ENCODE measurements at places on chromosomes 7 and 10. TPM values are rescaled to one million over a fixed set of nuclear protein-coding genes. Genes with fewer than 3 reads are reported as not detected.
A peak's percentile ranks its signal among the peaks of the same experiment; 100 is the strongest.

The SLC26A4 gene
- total RNA-seq = 7.8 TPM

GRCh38 chr7:1940863-1941262 is 270.8 kb downstream of the ELFN1 start:
- H3K4me1 ChIP-seq = peaks cover 59% of the 10 kb centered on the region
- peaks cover 13% of the 10 kb centered on the region for H3K36me3 ChIP-seq
- H3K27me3 ChIP-seq = no peaks in the 10 kb centered on the region
- peak overlapping the region; percentile 93 for H3K27ac ChIP-seq

DNA sequence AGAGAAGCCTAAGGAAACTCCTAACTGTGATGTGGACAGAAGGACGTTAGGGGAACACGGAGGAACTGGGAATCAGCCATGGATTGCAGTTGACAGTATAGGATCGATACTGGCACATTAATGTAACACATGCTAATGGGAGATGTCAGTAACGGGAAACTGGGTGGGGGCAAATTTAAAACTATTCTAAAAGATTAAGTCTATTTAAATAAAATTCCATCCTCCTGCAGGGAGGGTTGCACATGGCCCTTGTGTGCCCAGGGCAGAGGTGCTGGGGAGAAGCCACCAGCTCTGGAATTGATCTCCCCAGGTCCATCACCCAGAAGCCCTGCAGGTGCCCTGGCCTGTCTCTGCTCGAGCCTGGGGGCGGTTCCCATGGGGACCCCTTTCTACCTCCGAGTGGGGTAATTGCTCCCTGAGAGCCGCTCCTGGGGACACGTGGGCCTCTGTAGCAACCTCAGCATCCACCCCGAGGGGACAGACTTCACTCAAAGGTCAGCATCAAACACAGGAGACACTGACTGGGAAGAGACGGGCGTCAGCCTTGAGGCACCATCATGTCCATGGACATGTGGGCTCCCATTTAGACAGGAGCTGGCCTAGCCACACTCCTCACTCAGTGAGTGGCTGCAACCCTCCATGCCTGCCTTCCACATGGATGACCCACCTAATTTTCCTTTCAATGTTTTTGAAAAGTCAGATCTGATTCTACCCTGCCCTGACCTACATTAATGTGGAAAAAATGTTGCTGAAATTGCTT is 21.1 kb downstream of the SCART1 start:
- no peak overlapping the region for H3K27ac ChIP-seq
- H3K27me3 ChIP-seq = no peaks in the 10 kb centered on the region
- peaks cover 18% of the 10 kb centered on the region for H3K4me1 ChIP-seq

GRCh38 chr10:103203466-103203865 is 10.4 kb upstream of the NT5C2 start:
- no peaks in the 10 kb centered on the region for H3K4me1 ChIP-seq
- no peak overlapping the region for H3K27ac ChIP-seq
- H3K36me3 ChIP-seq = no peaks in the 10 kb centered on the region
- no peak overlapping the region for H3K4me3 ChIP-seq

- no peak for DNase-seq
- H3K27me3 ChIP-seq = peaks cover 2% of the 10 kb centered on the region
- H3K4me3 ChIP-seq = no peak overlapping the region
- H3K36me3 ChIP-seq = no peaks in the 10 kb centered on the region
- H3K27ac ChIP-seq = no peak overlapping the region
Measured at GRCh38 chr10:117568334-117568733, 25.8 kb downstream of the EMX2 start.

Data from activated CD4-positive, alpha-beta T cell treated with anti-CD3 and anti-CD28 coated beads, Interleukin-2, amount 10 ng/mL, durations not matched to agents 24 days and 14 days (primary cell).